NCI-H1417 treated with DMSO at 0.1 percent for 48 hours (cell line): ENCODE measurements at places on chromosomes 2 and 18.
A peak's percentile ranks its signal among the peaks of the same experiment; 100 is the strongest.

GRCh38 chr2:128545085-128545484, 226.4 kb upstream of the HS6ST1 start:
- no peak for DNase-seq

DNA sequence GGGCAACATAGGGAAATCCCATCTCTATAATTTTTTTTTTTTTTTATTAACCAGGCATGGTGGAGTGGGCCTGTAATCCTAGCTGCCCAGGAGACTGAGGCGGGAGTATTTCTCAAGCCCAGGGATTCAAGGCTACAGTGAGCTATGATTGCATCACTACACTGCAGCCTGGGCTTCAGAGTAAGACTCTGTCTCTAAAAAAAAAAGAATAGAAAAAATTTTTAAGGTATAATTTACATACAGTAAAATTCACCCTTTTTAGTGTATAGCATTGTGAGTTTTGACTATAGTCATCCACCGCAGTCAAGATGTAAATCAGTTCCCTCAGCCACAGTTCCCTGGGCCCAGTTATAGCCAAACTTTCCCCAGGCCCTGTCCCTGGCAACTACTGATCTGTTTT, 57.1 kb upstream of the MSH6 start:
- no peak for DNase-seq

DNA sequence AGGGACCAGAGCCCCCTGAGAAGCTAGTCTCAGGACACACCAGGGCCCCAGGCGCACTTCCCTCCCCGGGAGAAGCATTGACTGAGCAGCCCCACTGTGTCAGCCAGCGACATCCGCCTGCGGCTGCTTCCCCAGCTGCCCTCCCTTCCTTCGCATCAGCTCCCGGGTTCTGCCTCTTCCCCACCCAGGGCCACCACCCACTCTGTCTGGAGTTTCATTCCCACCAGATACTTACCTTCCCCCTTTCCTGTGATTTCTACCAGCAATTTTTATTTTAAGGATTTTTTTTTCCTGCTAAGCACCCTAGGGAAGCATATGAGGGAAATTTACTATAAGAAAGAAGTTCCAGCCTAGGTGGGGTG, 99.2 kb downstream of the SMAD7 start:
- no peak for DNase-seq

- no peak for DNase-seq
Observed at GRCh38 chr2:45983213-45983612, 314.0 kb upstream of the EPAS1 start.

- DNase-seq: no peak
Observed at GRCh38 chr18:13330996-13331395, 112.4 kb downstream of the LDLRAD4 start.

GRCh38 chr18:62165583-62165982, 21.3 kb downstream of the PIGN start:
- DNase-seq: no peak

GRCh38 chr18:23033056-23033455, 99.9 kb downstream of the RBBP8 start:
- DNase-seq: no peak

DNA sequence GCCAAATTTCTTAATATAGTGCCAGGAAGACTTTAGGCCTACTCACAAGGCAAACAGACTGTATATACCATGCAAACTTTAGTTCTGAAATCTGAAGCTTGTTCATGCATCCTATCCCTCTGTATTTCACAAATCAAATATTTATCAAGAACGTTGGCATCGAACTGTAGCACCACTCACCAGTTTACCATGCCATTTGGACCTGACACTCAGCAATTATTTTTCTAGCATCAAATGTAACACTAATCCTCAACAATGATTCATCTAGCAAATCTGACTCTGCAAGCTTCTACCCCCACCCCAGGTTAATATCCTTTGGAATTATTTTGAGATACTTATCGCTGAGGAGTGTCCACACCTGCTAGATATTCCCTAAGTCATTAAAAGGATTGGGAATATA, 1506.6 kb downstream of the LRP1B start:
- no peak for DNase-seq

DNA sequence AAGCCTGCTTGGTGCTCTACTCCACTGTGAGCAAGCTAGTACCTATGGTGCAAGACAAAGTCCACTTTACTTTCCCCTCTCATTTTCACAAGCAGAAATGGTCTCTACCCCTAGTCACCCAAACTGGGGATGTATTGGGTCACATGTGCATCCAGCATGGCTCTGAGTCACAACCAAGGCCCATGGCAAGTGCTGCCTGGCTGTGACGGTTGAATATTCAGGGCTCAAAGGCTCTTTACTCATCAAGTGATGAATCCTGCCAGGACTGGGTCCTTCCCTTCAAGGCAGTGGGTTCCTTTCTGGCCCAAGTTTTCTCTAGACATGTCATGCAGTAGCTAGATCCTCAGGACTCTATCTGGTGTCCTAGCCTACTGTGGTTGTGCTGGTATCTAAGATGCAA, 311.5 kb downstream of the DLGAP1 start:
- no peak for DNase-seq

DNA sequence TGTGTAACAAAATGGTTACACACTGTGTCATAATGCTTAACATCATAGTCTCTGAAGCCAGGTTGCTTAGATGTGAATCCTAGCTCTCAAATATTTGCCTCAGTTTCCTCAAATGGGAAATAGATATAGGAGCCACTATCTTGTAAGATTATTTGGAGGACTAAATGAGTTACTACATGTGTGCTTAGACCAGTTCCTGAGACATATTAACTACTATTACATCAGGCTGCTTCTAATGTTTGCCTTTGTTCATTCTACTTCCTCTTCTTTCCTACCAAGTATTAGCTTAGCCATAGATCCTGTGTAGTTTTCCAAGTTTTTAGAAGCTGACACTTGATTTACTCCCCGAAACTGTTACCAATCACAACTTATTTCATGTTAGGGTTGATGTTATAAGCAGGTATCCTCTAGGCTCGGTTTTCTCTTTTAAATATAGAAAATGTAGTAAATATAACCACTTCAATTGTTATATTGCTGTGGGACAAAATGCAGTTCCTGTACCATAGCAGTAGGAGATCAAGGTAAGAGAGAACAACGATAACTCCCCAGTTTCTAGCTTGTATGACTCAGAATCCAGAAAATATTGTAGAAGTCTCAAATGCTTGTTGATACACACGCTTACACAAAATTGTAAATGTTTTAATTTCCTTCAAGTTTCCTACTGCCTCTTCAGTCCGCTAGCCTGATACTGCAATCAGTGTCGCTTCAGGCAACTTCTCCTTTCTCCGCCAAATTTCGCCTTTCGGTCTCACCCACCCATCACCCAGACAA, 751 bp upstream of the DNAJC10 start:
- DNase-seq: peak; percentile 29

DNA sequence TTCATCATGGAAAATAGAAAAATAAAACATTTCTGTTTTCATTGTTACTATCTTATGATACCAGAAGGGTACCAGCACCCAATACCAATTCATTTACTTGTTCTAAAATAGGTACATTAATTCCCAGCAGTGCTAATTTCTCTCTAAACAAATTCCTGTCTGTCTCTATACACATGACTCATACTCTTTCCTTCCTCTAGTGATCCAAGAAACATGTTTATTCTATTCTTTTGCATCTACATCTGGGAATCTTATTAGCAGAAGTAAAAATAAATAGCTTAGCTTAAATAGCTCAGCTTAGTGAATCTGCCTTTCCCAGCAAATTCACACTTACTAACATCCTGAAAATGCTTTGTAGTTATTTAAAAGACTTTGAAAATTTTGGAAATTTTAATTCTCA, 84.5 kb upstream of the MAPRE2 start:
- DNase-seq: no peak

- no peak for DNase-seq
Observed at GRCh38 chr18:56374007-56374655, 264.3 kb downstream of the TXNL1 start.

DNA sequence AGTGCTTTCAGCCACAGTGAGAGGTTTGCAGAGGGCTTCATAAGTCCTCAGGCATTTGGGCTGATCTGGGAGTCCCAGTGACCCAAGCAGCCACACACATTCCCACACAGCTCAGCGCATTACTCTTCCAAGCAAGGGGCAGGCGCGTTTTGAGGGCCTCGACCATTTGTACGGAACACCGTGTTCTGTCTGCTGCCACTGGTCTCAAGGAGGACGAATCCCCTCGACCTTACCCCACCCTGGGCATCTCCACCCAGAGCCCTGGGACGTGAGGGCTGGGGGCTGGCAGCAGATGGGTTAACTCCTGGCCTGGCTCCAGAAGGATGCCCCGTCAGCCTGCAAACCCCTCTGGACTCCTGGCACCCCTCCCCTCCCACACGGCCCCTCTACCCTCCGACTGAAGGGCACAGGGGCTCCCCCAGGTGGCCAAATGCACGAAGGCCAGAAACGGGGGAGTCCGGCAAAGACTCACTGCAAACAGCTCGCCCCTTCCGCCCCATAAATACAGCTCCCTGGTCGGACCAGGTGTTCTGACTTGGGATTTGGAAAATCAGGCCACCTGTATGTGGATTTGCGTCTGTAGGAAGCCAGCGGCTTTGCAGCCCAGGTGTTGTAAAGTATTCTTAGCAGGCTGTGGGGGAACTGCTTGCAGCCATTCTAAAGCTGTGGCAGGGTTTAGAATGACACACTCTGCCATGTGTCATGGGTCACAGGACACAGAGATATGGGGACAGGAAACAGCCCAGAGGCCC, 33.6 kb upstream of the PTMA start:
- DNase-seq: no peak
